ENCODE measurements at places on chromosomes 12 and 14. TPM values are rescaled to one million over a fixed set of nuclear protein-coding genes. Genes with fewer than 3 reads are reported as not detected.

Gene MDM2
- total RNA-seq: 130 TPM

Gene POLR3B
- 10.2 TPM for total RNA-seq

Gene BIN2
- 0.20 TPM for total RNA-seq

Gene KRT80
- total RNA-seq: 0.11 TPM

Gene ABCB9
- total RNA-seq: 5.8 TPM

Gene STYK1
- total RNA-seq: 1.9 TPM

Gene CAPZA3
- not detected for total RNA-seq

Gene RPL10L
- total RNA-seq: not detected

Gene ASPG
- total RNA-seq: 3.4 TPM

Gene HHIPL1
- total RNA-seq: 2.0 TPM

Gene ENDOU
- not detected for total RNA-seq

Gene CCDC198
- not detected for total RNA-seq

Gene MIP
- total RNA-seq: not detected

Gene KERA
- total RNA-seq: not detected

Gene NINJ2
- 0.42 TPM for total RNA-seq

Gene LRP1-AS
- not detected for total RNA-seq

Gene SCN8A
- 13.2 TPM for total RNA-seq

Gene KRT83
- not detected for total RNA-seq

Gene C12orf54
- total RNA-seq: not detected

Gene NXPH4
- 4.9 TPM for total RNA-seq

Gene ADCY6
- total RNA-seq: 12.8 TPM

Gene HOTAIR
- not detected for total RNA-seq

Gene SRGAP1
- 8.1 TPM for total RNA-seq

Gene LGR5
- 0.55 TPM for total RNA-seq

Gene PRPF39
- total RNA-seq: 32.3 TPM

Gene KRT85
- total RNA-seq: not detected

Gene DIP2B
- 22.0 TPM for total RNA-seq

Gene CISTR
- total RNA-seq: 0.81 TPM

Gene GUCY2C
- 3.4 TPM for total RNA-seq

Gene TMEM120B
- 30.7 TPM for total RNA-seq

Gene FBXW8
- 15.6 TPM for total RNA-seq

All from WTC11 (cell line).